ENCODE measurements at places on chromosomes 2 and 18. TPM values are rescaled to one million over a fixed set of nuclear protein-coding genes. Genes with fewer than 3 reads are reported as not detected.

The NXPH2 gene
- total RNA-seq, result not detected

The POLE4 gene
- 34.9 TPM for total RNA-seq

The TEKT4 gene
- total RNA-seq, result not detected

The CYP20A1 gene
- 21.9 TPM for total RNA-seq

The OR6B2 gene
- total RNA-seq, result not detected

The ALKAL2 gene
- not detected for total RNA-seq

DNA sequence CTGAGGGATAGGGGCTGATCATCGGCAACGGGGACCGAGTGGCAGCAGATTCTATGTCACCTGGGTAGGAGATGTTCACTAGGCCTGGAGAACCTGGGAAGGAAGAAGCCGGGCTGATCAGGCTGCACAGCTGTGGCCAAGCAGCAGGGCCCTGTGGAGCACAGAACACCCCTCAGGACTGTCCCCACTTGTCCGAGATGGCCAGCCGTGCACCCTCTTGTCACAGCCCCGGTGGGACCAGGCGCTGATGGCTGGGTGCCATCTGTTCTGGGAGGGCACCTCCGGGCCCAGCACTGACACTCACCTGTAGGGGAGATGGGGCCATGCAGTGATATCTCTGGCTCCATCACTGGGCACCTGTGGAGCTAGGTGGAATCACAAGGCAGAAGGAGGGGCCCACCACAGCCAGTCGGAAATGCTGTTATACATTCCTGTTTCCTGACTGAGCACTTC lies 217.9 kb upstream of the RAB6C start:
- DNase-seq, result no peak

GRCh38 chr2:178825183-178825582 lies 18.0 kb upstream of the TTN start:
- no peak for DNase-seq

DNA sequence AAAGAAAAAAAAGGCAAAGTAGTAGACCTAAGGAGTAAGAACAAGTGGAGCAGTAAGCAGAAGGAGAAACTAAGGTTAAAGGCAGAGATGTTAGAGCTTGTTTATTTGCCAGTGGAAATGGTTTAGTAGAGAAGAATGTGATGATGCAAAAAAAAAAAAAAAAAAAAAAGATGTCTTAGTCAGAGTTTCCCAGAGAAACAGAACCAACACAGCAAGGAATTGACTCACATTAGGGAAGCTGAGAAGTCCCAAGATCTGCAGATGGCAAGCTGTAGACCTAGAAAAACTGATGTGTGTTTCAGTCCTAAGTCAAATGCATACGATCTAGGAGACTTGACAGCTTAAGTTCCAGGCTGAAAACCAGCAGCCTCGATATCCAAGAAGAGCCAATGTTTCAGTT lies 1548.8 kb upstream of the LRRTM1 start:
- DNase-seq, result no peak

GRCh38 chr18:2150566-2150965 lies 420.7 kb downstream of the METTL4 start:
- no peak for DNase-seq

- DNase-seq, result no peak
These were observed 1.4 kb upstream of the CAB39 start for GRCh38 chr2:230711224-230711623.

DNA sequence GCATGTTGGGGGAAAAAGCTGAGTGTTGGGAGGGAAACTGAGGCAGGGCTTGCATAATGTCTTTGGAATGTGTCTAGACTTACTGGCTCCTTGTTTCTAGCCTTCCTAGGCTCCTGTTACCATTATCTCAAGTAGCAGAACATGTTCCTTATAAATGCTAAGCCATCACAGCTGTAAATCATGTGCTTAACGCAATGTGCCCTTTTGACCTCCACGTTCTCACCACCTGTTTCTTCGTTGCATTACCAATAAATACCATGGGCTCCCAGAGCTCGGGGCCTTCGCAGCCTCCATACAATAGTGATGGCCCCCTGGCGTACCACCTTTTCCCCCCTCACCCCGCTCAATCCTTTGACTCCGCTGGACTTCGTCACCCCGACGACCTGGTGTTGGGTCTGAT lies 54.0 kb upstream of the CWC22 start:
- no peak for DNase-seq

DNA sequence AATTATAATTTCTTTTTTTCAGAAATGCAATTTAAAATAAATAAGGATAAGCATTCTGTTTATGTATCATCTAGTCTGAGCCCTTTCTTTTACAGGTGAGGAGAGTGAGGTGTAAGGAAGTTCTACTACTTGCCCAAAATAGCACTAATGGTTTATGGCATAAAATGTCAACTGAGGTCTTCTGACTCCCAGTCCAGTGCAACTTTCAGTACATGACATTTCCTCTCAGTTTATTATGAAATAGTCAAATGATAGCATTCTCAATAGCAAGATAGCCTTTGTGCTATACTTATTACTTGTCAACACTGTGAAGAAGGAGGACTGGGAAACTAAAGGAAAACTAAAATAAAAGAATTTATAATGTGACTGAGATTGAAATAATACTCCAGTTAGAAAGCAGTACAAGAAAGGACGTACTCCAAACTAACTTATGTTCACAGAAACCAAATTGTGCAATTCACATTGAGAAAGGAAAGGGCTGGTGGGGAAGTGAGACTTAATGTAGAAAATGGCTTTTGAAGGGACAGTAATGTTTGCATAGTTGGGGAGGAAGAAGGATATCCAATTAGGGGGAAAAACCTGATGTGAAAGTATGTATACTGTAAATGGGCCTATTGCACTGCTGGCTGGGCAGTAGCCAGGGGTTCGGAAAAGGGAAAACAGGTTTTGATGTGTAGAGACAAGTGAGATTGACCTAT lies 166.7 kb upstream of the ZEB2 start:
- DNase-seq, result no peak

DNA sequence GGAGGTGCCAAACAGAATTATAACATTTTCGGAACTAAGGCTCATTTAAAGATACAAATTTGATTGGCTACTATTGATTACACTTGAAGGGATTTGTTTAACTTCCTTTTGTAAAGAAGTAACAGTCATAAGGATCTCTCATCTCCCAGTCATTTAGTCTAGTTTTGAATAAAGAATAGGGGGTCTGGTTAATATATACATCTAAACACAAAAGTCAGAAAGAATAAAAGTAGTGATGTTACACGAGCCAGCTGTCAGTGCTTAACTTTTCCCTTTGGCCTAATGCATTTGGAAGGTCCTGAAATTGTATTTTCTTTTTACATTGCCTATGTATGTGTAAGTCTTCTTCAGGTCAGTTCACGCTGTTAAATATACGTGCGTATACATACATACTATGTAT lies 8.1 kb downstream of the SEPTIN2 start:
- no peak for DNase-seq

- DNase-seq, result no peak
These were observed 931.1 kb downstream of the LRP1B start for GRCh38 chr2:141199711-141200110.

GRCh38 chr18:22172594-22173049 lies 3.2 kb downstream of the GATA6 start:
- DNase-seq, result no peak

GRCh38 chr2:183812091-183812490 lies 687.8 kb downstream of the NUP35 start:
- DNase-seq, result no peak

DNA sequence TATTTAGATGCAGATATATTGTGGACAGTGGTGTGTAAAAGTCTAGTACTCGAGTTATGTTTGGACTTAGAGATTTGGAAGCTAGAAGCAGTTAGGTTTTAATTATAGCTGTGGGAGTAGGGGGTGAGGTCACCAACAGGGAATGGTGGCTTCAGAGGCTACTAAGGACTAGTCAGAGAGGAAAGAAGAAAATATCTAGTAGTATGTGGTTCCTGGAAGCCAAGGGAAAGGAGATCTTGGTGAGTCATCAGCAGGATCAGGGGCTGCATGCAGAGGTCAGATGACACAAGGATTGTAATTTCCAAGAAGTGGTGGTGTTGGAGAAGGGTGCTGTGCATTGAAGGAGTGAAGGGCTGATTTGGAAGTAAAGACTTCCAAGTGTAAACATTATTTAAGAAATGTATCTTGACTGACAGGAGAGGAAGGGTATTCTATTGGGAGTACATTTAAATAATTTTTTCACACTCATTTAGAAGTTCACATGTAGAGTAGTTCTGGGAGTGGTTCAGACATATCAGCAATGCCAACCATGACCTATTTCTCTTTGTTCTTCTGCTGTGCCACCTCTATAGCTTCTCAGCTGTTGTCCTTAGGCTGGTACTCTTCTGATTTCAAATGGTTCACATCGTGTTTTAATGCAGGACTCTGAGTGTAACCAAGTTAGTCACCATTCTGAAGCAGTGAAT lies 59.1 kb downstream of the ACSL3 start:
- DNase-seq, result no peak

DNA sequence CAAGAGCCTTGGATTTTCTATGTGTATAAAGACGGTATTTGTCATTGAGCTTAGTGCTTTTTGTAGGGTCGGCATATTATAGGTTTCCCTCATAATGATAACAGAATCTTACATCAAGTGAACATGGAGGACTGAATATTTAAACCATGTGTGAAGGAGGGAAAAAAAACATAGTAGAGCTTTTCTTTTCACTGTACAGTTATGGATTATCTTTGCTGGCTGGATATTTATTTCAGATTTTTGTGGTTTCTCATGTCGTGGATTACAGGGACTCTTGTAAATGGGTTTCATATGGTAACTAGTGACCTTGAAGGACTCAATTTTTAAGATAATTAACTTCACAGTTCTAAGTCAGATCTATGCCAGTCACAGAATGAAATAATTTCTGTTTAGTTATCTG lies 330.2 kb upstream of the NRP2 start:
- no peak for DNase-seq

GRCh38 chr2:9945596-9945995 lies 5.9 kb upstream of the GRHL1 start:
- no peak for DNase-seq

GRCh38 chr2:33425586-33426031 lies 50.8 kb upstream of the RASGRP3 start:
- no peak for DNase-seq

GRCh38 chr2:60775048-60775639 lies 19.1 kb downstream of the PAPOLG start:
- no peak for DNase-seq

All from CD4-positive, alpha-beta T cell (primary cell).